CD4-positive, alpha-beta T cell (primary cell): ENCODE measurements at places on chromosomes 1 and 21.

DNA sequence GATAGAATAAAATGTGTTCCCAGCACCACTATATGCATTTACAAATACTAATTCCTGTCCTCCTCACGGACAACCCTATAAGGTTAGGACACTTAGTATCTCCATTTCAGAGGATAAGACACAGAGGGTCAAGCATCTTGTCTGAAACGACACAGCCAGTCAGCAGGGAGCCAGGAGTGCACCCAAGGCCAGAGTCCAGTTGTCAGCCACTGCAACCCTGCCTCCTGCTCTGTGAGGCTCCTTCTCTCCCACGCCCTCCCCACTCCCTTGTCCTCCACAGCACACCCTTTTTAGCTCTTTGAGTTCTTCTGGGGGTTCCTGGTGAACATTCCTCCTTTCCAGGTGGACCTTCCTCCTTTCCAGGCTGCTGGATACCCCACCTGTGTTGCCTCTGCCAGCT, 119.0 kb upstream of the TNR start:
- no peak for DNase-seq

DNA sequence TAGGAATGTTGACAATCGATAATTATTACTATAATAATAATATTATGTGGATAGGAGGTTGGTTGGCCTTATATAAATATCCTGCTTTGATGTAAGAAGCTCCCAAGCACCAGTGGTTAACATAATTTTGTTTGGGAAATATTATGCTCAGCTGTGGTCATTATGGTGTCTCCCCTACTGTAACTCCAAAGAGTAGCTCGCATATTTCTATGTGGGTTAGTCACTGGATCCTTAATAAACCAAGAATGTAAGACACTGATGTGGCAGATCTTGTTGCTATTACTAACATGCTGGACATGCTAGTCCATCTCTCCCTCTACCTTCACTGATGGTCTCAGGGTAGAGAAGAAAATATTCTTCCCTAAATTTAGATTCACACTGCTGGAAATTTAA, 79.2 kb upstream of the RALGPS2 start:
- no peak for DNase-seq

DNA sequence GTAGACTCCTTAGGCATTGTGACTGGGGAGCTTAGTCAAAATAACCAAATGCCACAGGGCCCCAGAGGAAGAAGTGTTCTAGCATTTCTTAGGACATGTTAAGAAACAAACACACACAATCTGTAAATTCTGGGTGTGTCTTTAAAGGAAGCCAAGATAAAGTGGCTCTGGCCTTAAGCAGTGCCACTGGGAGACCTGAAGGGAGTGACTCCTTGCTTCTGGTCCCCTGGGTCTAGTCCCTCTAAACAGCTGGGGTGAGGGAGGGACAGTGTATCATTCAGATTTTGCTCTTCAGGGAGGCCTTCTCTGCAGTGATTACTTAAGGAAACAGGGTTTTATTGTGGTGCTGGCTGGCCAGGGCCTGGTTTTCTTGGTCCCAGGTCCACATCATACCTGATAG, 9.1 kb upstream of the PROK1 start:
- DNase-seq, result no peak

- DNase-seq, result no peak
These were observed 48.4 kb upstream of the HOOK1 start for GRCh38 chr1:59766227-59766855.

- peak; percentile 38 for DNase-seq
These were observed 1.1 kb downstream of the COL9A2 start for GRCh38 chr1:40315795-40316594.
